ENCODE measurements at places on chromosomes 5 and 9.

- no peak for DNase-seq
Observed at GRCh38 chr5:59873113-59873512, 20.4 kb downstream of the PDE4D start.

DNA sequence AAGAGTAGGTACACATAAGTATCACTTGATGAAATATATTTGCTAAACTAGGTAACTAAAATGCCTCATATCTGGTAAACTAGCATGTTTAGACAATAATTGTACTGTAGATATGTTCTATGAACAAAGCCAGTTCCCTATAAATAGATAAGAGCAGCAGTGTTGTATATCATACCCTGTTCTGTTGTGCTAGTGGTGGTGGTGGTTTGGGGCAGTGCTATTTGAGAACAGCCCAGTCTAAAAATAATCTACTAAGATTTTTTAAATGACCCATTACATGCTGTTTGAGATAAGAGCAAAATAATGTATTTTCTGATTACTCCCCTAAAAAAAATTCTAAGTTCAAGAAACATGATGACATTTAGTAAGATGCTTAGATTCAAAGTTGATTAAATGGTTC, 829.2 kb upstream of the DMAC1 start:
- DNase-seq, result no peak

GRCh38 chr9:120855827-120856670, 13.3 kb upstream of the PSMD5 start:
- DNase-seq, result no peak

DNA sequence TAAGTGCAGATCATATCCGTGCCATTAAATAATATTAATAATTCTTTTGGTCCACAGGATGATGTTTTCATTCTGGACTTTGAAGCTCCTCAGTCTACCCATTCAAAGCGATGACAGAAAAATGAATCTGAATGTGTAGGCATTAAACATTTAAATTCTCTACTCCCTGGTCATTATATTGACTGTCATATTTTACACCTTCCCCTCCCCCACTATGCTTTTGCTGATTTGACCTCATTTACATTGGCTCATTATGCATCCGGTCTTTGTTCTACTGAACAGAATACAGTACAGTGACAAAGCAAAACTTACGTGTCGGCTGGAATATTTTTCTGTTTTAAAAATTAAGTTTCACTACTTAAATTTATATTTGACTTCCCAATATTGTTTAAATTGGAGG, 289.7 kb upstream of the TMEM161B start:
- DNase-seq, result no peak

DNA sequence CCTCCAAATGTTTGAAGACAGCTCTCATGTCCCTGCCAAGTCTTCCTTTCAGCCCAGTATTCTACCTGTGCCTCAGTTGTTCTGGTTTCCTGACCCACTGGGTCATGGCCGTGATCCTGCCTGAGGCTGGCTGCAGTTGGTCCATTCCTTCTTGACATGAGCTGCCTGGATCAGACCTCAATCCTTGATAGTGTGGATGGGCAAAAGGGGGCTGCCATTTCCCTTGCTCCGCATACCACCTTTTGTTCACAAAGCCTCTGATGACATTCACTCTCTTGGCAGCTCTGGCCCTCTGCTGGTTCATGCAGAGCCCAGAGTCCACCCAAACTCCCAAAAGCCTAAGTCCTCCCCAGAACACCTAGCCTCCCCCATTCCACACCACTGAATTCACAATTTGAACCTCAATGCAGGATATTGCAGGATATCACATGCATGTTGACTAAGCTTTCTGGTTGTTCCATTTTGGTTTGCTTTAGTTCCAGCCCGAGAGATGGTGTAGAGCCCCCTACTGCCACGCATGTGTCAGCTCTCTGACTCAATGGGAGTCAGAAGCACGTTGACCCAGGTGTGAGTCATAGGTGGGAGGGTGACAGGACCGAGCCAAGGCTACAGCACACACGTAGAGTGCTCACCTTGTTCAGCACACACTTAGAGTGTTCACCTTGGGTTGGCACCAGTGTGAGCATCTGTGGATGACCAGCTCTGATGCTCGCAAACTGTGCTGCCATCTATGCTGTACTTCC, 137.2 kb downstream of the MTX3 start:
- no peak for DNase-seq

DNA sequence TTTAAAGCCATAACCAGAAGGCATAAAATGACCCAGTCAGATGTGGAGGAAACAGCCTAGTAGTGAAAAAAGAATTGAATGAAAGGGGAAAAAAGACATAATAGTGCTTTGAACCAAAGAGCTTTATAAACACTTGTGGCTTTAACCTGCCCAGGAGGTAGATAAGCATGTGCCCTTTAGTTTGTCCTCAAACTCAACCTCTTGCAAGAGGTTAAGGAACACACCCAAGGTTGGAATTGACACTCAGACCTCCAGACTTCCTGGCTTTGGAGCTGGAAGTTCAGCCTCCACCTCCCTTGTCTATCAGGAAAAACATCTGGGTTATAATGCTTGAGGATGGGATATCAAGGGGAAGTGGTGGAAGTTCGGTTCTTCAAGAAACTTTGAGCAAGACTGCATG, 16.3 kb downstream of the NDUFA8 start:
- no peak for DNase-seq

- DNase-seq, result no peak
Observed at GRCh38 chr9:12818431-12819000, 43.7 kb downstream of the LURAP1L start.

DNA sequence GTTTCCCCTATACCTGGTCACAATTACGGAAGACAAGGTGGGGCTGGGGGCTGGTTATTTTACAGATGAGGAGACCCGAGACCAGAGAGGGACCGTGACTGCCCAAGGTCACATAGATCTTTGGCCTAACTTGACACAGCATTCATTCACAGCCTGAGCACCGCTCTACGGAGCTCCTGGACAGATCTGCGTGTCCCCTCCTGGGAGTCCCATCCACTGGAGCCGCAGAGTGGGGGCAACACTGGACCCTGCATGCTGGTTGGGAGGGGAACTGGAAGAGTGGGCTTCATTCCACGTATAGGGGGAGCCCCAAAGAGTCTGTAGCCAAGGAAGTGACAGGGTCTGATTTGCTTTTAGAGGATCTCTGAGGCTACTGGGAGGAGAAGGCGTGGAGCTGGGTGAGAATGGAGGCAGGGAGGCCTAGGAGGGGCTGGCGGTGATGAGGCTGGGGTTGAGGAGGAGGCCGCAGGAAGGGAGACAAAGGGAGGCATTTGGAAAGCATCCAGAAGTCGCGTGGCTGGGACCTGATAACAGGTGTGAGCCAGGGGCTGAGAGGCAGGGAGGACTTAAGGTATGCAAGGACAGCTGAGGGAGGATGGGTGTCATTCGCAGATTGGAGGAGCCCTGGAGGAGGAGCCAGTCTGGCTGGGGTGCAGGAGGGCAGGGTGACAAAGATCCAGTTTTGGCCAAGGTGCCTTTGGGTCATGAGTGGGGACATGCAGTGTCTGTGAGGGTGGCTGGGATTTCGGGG, 64.3 kb upstream of the IER5L start:
- no peak for DNase-seq

- peak; percentile 56 for DNase-seq
Observed at GRCh38 chr9:121607434-121608167, 43.8 kb upstream of the DAB2IP start.

- no peak for DNase-seq
Observed at GRCh38 chr9:86682240-86682639, 265.1 kb downstream of the GAS1 start.

GRCh38 chr9:2307480-2307879, 292.3 kb downstream of the SMARCA2 start:
- DNase-seq, result no peak

GRCh38 chr5:6419340-6419852, 29.3 kb upstream of the UBE2QL1 start:
- DNase-seq, result no peak

DNA sequence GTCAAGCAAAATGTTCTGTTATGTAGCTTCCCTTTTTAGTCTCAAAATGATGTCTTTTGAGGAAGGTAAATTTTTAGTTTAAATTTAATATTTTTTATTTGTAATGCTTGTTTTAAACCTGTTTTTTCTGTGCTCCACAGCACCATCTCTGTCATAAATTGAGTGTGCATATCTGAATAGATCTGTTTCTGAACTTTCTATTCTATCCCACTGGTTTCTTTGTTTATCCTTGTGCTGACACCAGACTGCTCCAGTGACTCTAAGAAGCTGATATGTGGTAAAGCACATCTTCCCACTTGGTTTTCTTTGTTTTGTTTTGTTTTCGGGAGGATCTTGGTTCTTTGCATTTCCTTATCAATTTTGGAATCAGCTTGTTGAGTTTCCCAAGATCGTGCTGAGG, 7.1 kb upstream of the RNF145 start:
- DNase-seq, result no peak

DNA sequence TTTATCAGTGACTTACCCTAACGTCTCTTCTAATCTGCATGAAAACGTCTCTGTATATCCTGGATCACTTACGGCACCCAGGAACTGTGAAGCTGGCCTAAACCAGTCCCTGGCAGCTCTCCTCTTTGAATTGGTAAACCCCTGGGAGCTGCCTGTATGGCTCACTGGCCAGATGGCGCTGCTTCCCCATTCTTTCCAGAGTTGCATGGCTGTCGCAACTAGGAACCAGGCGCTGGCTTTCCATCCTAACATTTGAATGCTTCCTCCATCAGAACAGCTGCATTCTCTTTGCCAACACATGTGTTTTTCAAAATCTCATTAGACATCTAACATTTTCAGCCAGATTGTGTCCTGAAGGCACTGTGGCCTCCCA, 8.0 kb upstream of the PCA3 start:
- DNase-seq, result peak; percentile 28

GRCh38 chr5:150394912-150395687, 17.6 kb downstream of the CD74 start:
- no peak for DNase-seq

GRCh38 chr5:68739752-68740151, 354.1 kb upstream of the SLC30A5 start:
- no peak for DNase-seq

DNA sequence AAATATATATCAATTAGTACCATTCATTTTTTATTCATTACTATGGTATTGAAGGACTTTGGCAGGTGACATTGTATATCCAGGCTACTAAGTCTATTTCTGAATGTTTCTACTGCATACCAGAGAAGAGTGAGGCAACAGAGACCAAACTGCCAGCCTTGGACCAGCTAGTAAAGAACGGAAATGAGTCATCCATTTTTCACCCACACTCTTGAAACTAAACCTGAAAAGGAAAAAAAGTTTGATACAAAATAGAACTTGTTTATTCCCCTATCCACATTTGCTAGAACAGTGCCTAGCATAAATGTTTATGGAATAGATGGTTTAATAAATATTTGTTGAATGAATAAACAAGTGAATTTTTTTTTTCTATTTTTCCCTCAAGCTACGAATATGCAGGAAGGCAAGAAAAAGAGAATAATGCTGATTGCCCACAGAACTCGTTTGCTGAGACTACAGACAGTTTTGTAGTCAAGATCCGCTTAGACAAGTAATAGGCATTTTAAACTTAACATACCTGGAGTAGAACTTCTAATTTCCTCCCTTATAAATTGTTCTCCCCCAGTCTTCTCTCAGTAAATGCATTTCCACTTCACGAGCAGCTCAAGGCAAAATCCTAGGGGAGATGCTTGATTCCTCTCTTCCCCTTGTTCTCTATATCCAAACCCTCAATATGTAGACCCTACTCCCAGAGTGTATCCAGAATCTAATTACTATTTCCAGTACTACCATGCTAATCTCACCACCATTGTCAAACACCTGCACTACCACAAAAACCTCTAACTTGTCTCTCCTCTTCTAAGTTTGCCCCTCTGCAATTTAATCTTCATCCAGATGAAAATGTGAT, 146.2 kb upstream of the RASA1 start:
- no peak for DNase-seq

- DNase-seq, result peak; percentile 27
Observed at GRCh38 chr9:17342696-17343095, 207.9 kb downstream of the CNTLN start.

DNA sequence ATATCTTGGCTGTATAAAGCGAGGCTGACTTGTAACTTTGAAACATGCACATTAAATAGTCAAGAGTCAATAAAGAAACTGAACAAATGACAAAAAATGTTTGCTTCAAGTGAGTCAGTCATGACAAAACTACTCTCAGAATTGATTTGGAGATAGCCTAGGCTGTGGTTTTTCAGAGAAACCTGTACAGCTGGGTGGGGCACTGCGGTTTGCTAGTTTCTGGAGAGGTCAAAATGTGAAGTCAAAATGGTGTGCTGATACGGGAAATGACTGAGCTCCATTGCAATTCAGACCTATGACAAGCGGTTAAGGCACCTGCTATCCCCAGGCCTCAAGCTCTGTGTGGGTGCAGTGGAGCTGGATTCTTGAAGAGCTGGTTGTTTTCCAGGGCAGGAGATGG, 10.3 kb upstream of the CD180 start:
- no peak for DNase-seq

- DNase-seq, result no peak
Observed at GRCh38 chr5:136682986-136683385, 317.6 kb upstream of the TRPC7 start.

GRCh38 chr9:18499062-18499461, 25.1 kb downstream of the ADAMTSL1 start:
- DNase-seq, result no peak

DNA sequence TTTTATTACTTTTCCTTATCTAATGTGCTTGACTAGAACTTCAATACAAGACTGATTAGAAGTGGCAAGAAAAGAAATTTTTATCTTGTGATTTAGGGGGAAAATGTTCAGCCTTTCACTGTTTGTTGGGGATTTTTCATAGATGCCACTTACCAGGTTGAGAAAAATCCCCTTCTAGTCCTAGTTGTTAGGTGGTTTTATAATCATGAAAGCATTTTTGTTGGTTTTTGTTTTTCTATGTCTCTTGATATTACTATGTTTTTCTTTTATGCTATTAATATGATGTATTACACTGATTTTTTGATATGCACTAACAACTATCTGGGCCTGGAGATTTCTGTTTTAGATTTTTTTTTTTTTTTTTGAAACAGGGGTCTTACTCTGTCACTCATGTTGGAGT, 134.0 kb downstream of the PARP8 start:
- no peak for DNase-seq

DNA sequence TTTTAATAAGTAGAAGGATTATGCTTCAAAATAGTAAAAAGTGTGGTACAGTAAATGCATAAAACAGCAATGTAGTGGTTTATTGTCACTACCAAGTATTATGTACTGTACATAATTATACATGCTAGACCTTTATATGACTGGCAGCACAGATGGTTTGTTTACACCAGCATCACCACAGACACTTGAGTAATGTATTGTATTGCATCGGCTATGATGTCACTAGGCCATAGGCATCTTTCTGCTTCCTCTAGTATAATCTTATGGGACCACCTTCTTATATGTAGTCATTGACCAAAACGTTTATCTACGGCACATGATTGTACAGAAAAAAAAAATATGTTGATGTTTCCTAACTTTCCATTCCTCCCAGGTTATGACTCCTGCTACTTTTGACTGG, 31.9 kb upstream of the SSBP2 start:
- no peak for DNase-seq

DNA sequence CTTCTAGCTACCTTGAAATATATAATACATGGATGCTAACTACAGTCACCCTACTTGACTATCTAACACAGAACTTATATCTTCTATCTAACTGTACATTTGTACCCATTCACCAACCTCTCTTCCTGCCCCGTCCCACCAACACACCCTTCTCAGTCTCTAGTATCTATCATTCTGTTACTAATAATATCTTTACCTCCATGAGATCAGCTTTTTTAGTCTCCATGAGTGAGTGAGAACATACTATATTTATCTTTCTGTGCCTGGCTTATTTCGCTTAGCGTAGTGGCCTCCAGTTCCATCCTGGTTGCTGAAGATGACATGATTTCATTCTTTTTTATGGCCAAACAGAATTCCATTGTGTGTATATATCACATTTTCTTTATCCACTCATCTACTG, 37.0 kb downstream of the LIFR start:
- no peak for DNase-seq
